ENCODE measurements at places on chromosomes 11 and 22. TPM values are rescaled to one million over a fixed set of nuclear protein-coding genes. Genes with fewer than 3 reads are reported as not detected.

DNA sequence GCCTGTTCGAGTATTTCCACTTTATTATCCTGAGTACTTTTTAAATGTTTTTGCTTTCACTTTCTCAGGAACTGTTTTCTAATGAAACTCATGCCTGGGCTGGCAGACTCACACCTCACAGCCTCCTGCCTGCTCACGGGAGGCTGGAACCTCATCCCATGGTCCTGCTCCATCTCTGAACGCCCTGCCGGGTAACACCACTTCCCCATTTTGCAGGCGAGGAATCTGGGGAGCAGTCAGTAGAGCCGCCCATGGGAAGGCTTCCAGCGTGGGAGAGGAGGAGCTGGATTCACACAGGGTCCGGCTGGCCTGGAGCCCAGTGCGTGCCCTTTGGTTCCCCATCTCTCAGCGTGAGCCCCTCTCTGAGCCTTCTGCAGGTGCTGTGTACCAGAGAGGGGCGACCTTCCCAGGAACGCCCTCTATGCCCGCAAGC is 53.6 kb downstream of the SCUBE1 start:
- no peaks in the 10 kb centered on the region for H3K4me1 ChIP-seq
- H3K27me3 ChIP-seq, result no peaks in the 10 kb centered on the region
- H3K36me3 ChIP-seq, result no peaks in the 10 kb centered on the region
- no peak for DNase-seq
- no peak overlapping the region for H3K4me3 ChIP-seq
- H3K27ac ChIP-seq, result no peak overlapping the region

GRCh38 chr11:14021738-14022137 is 59.2 kb downstream of the SPON1 start:
- no peak overlapping the region for H3K27ac ChIP-seq
- no peaks in the 10 kb centered on the region for H3K36me3 ChIP-seq
- H3K27me3 ChIP-seq, result no peaks in the 10 kb centered on the region
- no peak for DNase-seq

DNA sequence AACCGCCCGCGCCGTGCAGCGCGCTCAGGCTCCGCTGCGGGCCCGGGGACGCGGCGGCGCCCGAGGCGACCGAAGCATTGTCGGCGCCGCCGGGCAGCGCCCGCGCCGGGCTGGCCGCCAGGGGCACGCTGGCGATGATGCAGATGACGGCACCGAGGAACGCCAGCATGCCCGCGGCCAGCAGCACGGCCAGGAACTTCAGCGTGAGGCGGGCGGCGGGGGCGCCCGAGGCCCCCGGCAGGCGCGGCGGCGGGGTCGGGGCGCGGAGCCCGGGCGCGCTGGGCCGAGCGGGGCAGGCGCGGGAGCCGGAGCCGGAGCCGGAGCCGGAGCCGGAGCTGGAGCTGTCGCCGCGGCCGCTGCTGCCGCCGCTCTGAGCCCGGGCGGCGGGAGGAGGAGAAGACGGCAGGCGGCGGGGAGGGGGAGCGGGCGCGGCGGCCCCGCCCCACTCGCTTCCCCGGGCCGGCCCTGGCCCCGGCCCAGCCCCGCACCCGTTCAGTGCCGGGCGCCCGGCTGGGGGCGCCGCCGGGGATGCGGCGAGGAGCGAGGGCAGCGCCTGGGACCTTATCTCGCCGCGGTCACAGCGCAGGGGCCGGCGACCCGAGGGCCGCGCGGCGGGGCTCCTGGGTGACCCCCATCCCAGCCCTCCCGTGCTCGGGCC is at the start of gene NPTXR:
Gene NPTXR (minus strand): TSS at position 372 of the 658 bp plus-strand sequence.
- H3K36me3 ChIP-seq, result no peaks in the 10 kb centered on the region
- no peak for DNase-seq
- peaks cover 23% of the 10 kb centered on the region for H3K4me1 ChIP-seq

DNA sequence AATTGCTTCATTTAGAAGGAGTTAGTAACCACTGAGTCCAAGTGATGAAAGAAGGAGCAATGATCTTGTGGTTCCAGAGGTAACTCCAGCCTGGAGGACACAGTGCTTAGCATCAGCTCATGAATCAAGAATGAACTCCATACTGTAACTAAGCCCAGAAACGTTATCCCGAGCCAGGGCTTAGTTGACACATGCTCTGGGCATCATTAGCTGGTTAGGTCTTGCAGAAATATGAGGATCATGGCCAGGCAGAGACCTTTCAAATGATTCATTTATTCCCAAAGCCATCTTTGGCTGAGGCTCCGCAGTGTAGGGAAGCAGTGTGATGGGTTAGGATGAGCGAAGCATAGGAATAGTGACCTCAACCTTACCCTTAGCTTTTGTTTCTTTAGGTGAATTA is 277.4 kb downstream of the FAM76B start:
- no peak overlapping the region for H3K27ac ChIP-seq
- H3K27me3 ChIP-seq, result peaks cover 33% of the 10 kb centered on the region
- H3K4me1 ChIP-seq, result no peaks in the 10 kb centered on the region
- H3K4me3 ChIP-seq, result no peak overlapping the region

DNA sequence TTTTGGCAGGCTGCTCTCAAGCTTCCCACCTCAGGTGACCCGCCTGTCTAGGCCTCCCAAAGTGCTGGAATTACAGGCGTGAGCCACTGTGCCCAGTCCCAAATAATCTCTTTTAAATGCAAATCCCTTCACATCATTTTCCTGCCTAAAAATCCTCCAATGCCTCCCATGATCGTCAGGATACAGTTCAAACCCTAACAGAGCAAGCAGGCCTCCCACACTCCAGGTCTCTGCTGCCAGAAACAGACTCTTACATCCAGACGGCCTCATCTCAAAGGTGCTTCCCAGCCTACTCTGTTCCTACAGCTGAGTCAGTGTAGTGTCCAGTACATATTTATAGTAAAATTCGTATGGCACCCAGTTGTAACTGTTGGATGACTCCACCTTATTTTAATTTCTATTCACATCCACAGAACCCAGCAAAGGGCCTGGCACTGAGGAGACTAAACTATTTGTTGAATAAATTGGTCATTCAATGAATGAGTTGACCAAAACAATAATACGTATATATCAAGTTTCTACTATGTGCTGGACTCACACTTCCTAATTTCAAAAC is 8.2 kb downstream of the SIRT3 start:
- DNase-seq, result no peak
- H3K4me1 ChIP-seq, result no peaks in the 10 kb centered on the region
- no peak overlapping the region for H3K27ac ChIP-seq

DNA sequence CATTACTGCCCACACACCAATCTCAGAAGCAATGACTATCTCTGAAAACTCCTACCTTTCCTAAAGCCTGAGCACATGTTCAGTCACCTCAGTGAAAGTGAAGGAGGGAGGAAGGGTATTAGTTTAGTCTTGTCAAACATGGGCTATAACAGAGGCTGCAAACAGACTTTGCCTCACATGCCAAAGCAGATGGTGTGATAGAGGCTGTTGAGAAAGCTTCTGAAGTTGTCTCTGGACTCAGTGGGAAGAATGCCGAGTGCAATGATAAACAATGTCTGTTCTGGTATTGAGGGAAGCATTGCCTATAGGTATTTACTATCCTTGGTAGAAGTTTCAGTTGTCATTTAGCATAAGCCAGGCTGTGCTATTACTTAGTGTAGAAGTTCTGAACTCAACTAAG is 314.5 kb upstream of the CCDC90B start:
- H3K4me1 ChIP-seq, result no peaks in the 10 kb centered on the region
- peaks cover 10% of the 10 kb centered on the region for H3K27me3 ChIP-seq
- no peaks in the 10 kb centered on the region for H3K36me3 ChIP-seq
- no peak for DNase-seq

DNA sequence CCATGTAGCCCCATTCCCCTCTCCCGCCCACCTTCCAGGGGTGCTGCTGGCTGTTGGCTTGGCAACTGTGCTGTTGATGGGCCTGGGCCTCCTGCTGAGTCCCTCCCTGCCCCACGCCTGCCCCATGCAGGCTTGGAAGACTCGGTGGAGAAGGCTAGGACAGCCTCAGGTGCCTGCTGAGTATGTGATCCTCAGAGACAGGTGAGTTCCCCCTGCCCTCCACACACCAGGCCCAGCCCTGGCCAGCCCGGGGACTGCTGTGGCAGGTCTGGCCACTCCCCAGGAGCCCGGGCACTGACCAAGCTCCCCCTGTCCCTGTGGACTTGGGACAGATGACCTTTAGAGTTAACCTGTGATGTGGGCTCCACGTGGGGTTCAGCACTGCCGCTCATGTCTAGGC is 20.7 kb upstream of the XKR3 start:
- no peak overlapping the region for H3K27ac ChIP-seq
- peaks cover under 1% of the 10 kb centered on the region for H3K4me1 ChIP-seq
- H3K36me3 ChIP-seq, result no peaks in the 10 kb centered on the region
- no peaks in the 10 kb centered on the region for H3K27me3 ChIP-seq
- H3K4me3 ChIP-seq, result no peak overlapping the region

The PNPLA3 gene
- 7.3 TPM for total RNA-seq

GRCh38 chr22:45358127-45358526 is 48.4 kb downstream of the FAM118A start:
- H3K4me1 ChIP-seq, result no peaks in the 10 kb centered on the region
- no peak for DNase-seq
- no peaks in the 10 kb centered on the region for H3K27me3 ChIP-seq
- H3K27ac ChIP-seq, result no peak overlapping the region

The EMID1 gene
- total RNA-seq, result 9.6 TPM

DNA sequence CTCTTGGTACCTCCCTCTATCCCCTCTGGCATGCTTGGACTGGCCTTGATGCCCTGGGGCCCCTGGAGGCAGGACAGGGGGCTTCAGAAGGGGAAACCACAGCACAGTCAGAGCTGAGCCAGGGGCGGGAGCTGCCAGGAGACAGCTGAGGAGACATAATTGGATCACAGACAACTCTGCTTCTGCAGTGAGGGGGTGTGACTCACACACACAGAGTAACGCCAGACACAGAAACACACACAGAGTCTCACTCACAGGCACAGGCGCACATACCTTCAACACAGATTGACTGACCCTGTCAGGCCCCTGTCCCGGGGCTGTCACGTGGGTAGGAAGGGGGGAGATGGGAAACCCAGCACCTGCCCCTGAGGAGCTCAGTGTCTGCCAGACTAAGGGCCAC is 20.6 kb downstream of the STARD10 start:
- H3K36me3 ChIP-seq, result no peaks in the 10 kb centered on the region
- H3K4me1 ChIP-seq, result peaks cover 7% of the 10 kb centered on the region
- H3K27me3 ChIP-seq, result no peaks in the 10 kb centered on the region
- no peak overlapping the region for H3K4me3 ChIP-seq
- no peak for DNase-seq

DNA sequence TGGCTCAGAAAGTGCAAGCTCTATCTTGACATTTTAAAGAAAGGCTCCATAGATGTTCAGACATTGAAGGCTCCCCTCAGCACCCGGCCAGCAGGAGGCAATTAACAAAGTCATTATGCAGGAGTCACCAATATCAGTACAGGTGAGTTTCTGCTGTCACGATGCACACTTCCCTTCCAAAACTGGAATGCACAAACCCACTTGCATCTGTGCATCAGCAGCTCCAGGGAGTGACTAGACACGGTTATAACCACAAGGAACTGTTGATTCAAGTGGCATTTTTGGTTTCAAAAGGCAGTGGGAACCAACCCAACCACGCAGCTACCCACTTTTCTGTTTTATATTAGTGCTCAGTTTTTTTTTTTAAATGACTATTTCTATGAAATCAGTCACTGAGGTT is 293.9 kb upstream of the NARS2 start:
- H3K4me1 ChIP-seq, result no peaks in the 10 kb centered on the region
- no peak overlapping the region for H3K4me3 ChIP-seq
- H3K36me3 ChIP-seq, result no peaks in the 10 kb centered on the region
- H3K27ac ChIP-seq, result no peak overlapping the region

The AIFM3 gene
- total RNA-seq, result 9.7 TPM

GRCh38 chr22:50694099-50694605 is 21.5 kb downstream of the SHANK3 start:
- H3K4me1 ChIP-seq, result peaks cover 10% of the 10 kb centered on the region
- H3K27ac ChIP-seq, result no peak overlapping the region
- H3K4me3 ChIP-seq, result no peak overlapping the region
- H3K27me3 ChIP-seq, result no peaks in the 10 kb centered on the region

- H3K4me3 ChIP-seq, result no peak overlapping the region
- no peaks in the 10 kb centered on the region for H3K36me3 ChIP-seq
Observed at GRCh38 chr11:117600234-117600783, 196.7 kb downstream of the DSCAML1 start.

The TRIM51 gene
- not detected for total RNA-seq

- H3K4me1 ChIP-seq, result no peaks in the 10 kb centered on the region
- no peak for DNase-seq
- H3K27me3 ChIP-seq, result no peaks in the 10 kb centered on the region
- H3K4me3 ChIP-seq, result no peak overlapping the region
- no peak overlapping the region for H3K27ac ChIP-seq
- H3K36me3 ChIP-seq, result no peaks in the 10 kb centered on the region
Observed at GRCh38 chr11:88284336-88285050, 53.0 kb downstream of the CTSC start.

DNA sequence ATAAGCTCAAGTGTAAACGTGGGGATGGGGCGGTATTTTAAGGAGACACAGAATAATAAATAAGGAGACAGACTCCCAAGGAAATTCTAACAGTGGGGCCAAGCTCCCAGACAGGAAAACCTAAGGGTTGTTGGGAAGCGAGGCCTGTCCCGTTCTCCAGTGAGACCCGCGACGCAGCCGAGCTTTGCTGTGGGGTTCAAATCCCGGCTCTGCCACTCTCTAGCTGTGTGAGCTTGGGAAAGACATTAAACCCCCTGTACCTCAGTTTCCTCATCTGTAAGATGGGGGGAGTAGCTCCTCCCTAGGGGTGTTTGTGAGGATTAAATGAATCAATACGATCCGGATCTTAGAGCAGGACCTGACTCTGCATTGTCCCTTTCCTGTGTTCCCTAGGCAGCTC is 106.8 kb downstream of the TRIM29 start:
- no peak overlapping the region for H3K4me3 ChIP-seq
- no peak for DNase-seq
- H3K27me3 ChIP-seq, result no peaks in the 10 kb centered on the region
- no peaks in the 10 kb centered on the region for H3K4me1 ChIP-seq

The KCNJ1 gene
- 0.15 TPM for total RNA-seq

DNA sequence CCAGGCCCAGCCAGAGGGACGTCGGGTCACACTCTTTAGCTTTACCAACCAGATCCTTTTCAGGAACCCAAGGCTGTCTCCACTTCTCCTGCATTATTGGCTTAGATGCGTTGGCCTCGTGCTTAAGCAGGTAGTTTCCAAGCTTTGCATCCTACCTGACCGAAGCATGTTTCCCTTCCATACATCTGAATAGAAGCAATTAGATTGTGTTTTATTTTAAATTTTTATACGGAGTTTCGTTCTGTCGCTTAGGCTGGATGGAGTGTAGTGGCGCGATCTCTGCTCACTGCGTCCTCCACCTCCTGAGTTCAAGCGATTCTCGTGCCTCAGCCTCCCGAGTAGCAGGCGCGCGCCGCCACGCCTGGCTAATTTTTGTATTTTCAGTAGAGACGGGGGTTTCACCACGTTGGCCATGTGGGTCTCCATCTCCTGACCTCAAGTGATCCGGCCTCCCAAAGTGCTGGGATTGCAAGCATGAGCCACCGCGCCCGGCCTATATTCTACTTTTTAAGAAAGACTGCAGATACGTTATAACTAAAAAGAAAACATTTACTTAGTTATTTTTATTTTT is 677 bp downstream of the DYNC2H1 start:
- H3K4me3 ChIP-seq, result peak overlapping the region; percentile 46
- H3K27ac ChIP-seq, result no peak overlapping the region

GRCh38 chr11:116312570-116313391 is 460.0 kb downstream of the BUD13 start:
- no peak for DNase-seq
- no peaks in the 10 kb centered on the region for H3K36me3 ChIP-seq
- no peak overlapping the region for H3K4me3 ChIP-seq
- H3K27ac ChIP-seq, result no peak overlapping the region
- peaks cover 14% of the 10 kb centered on the region for H3K27me3 ChIP-seq

- no peaks in the 10 kb centered on the region for H3K27me3 ChIP-seq
- H3K4me1 ChIP-seq, result no peaks in the 10 kb centered on the region
- peaks cover 34% of the 10 kb centered on the region for H3K36me3 ChIP-seq
Observed at GRCh38 chr11:58621586-58622262, 741 bp upstream of the CNTF start.

- DNase-seq, result no peak
- no peaks in the 10 kb centered on the region for H3K4me1 ChIP-seq
- H3K27me3 ChIP-seq, result no peaks in the 10 kb centered on the region
- no peaks in the 10 kb centered on the region for H3K36me3 ChIP-seq
Observed at GRCh38 chr11:41039592-41039991, 419.9 kb downstream of the LRRC4C start.

Data from HCT116 (cell line).